ENCODE measurements at places on chromosomes 3 and 15. TPM values are rescaled to one million over a fixed set of nuclear protein-coding genes. Genes with fewer than 3 reads are reported as not detected.

RETNLB gene
- total RNA-seq = not detected

SLC6A20 gene
- not detected for total RNA-seq

SLC12A1 gene
- not detected for total RNA-seq

DAZL gene
- total RNA-seq = not detected

ATP8B4 gene
- 5.2 TPM for total RNA-seq

SH2D7 gene
- not detected for total RNA-seq

DNAH1 gene
- 3.9 TPM for total RNA-seq

HTR3E gene
- not detected for total RNA-seq

CORO2B gene
- total RNA-seq = 11.4 TPM

MED12L gene
- 1.2 TPM for total RNA-seq

FEZF2 gene
- not detected for total RNA-seq

- DNase-seq = no peak
Observed at GRCh38 chr15:42471002-42471401, 19.9 kb downstream of the ZNF106 start.

DNA sequence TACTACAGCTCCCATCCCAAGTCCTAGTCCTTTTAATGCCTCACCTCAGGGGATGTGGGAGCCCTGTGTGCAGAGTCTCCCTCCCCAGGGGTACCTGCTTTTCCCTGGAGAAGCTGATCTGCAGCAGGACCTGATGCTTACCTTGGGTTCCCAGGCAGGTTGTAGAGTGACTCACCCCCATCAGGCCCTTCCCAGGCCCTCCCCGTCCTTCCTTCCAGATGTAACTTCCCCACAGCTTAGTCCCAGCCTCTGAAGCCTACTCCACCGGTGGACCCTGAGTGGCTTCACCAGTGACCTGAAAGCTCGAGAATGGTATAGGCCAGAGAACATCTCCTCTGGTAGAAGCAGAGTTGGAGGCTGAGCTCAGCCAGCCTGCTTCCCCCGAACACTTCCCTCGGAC is 254.2 kb upstream of the STT3B start:
- no peak for DNase-seq

- no peak for DNase-seq
Observed at GRCh38 chr3:127124120-127124519, 68.8 kb upstream of the PRR23E start.

DNA sequence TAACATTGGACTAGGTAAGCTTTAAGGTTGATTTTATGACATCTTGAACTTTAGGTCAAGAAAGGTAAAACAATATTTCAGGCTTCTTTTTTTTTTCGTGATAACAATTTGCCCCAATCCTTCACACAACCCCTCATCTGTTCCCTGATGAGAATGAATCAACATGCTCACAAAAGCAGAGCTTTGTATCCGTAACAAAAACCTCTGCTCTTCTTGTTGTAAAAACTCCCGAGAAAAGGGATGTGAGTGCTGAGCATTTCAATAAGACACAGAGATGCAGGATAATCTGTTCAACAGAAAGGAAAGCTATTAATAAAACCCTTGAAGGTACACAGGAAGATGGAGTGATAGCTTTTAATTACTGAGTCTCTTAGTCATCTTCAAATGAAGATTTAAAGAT is 94.3 kb downstream of the RAD18 start:
- DNase-seq = no peak

DNA sequence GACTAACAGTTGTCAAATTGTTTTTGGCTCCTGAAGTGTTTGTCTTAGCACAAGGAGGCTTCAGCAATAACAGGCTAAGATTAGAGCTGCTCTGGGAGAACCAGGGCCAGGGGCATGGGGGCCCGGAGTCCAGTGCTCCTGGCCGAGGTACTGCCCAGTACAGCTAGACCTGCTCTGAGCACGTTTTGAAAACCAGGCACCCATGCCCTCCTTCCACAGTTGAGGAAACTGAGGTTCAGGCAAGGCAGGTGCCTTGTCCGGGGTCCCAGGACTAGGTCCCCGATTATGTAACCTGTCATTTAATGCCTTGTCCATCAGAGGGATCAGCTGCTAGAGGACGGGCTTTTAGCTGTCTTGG is 19.2 kb downstream of the KBTBD13 start:
- no peak for DNase-seq

- no peak for DNase-seq
Observed at GRCh38 chr3:117853923-117854668, 1144.5 kb downstream of the TUSC7 start.

- DNase-seq = no peak
Observed at GRCh38 chr15:51585986-51586385, 36.6 kb downstream of the DMXL2 start.

Measured in right cardiac atrium (tissue), 5 donors.